Heart left ventricle (tissue), 16 donors: ENCODE measurements at places on chromosomes 1 and 21.

DNA sequence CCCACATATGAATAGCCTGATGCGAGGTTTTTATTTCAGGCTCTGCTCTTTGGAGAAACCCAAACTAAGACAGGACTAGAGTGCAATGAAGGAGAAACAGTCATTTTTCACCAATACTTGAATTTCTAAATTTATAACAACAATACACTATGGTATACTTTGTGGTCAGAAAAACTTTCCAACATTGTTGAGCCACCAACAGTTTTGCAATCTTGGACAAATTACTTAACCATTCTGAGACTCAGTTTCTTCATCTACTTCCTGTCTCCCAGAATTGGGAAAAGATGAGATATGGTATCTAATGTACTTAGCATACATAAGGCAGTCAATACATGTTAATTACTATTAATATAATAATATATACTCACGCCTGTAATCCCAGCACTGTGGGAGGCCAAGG lies 519.8 kb upstream of the PLXNA2 start:
- no peak for DNase-seq
- H3K27ac ChIP-seq, result no peak overlapping the region
- no peak overlapping the region for H3K4me3 ChIP-seq
- H3K4me1 ChIP-seq, result no peaks in the 10 kb centered on the region
- no peaks in the 10 kb centered on the region for H3K36me3 ChIP-seq

- no peak for DNase-seq
- peak overlapping the region; percentile 18 for H3K4me3 ChIP-seq
- no peak overlapping the region for H3K27ac ChIP-seq
- H3K4me1 ChIP-seq, result peaks cover 2% of the 10 kb centered on the region
Measured at GRCh38 chr1:34166191-34166624, 1.2 kb upstream of the CSMD2 start.

GRCh38 chr1:70440642-70441391 lies 29.7 kb downstream of the CTH start:
- peaks cover 3% of the 10 kb centered on the region for H3K4me1 ChIP-seq
- no peak overlapping the region for H3K4me3 ChIP-seq
- H3K27me3 ChIP-seq, result no peaks in the 10 kb centered on the region
- no peak overlapping the region for H3K27ac ChIP-seq
- no peaks in the 10 kb centered on the region for H3K36me3 ChIP-seq

- H3K4me1 ChIP-seq, result peaks cover 25% of the 10 kb centered on the region
- H3K27ac ChIP-seq, result peak overlapping the region; percentile 95
- no peaks in the 10 kb centered on the region for H3K27me3 ChIP-seq
- no peak for DNase-seq
- H3K36me3 ChIP-seq, result no peaks in the 10 kb centered on the region
Measured at GRCh38 chr1:17567582-17567981, 28.1 kb downstream of the ARHGEF10L start.

- H3K27me3 ChIP-seq, result no peaks in the 10 kb centered on the region
- no peaks in the 10 kb centered on the region for H3K36me3 ChIP-seq
- H3K27ac ChIP-seq, result peak overlapping the region; percentile 93
- no peak for DNase-seq
- no peak overlapping the region for H3K4me3 ChIP-seq
Measured at GRCh38 chr1:27505420-27505680, 15.4 kb upstream of the WASF2 start.

DNA sequence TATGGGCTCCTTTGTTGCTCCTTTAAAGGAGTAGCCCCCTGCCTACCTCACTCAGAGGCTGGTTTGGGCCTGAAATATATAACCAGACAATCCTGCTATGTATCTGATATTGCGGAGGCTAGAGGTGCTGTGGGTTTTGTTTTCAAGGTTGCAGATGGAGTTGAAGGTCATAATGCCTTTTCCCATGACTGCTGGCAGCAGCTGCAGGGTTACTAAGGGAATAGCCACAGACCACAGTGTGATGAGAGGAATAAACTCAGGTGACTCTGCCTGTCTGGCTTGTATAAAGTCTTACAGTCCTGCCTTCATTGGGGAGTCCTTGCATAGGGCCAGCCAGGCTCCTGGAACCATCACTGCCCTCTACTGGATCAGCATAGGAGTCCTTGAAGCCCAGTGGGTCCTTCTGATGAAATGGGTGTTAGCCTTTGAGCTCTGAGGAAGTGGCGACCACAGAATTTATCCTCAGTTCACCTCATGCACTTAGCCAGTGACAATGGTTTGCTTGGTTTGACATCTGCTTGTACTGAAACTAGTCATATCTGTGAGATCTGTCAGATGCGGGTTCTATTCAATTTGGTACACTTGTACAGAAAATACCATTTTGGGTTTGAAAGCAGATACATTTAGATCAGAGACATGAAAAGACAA lies 174.4 kb upstream of the HMCN1 start:
- no peaks in the 10 kb centered on the region for H3K27me3 ChIP-seq
- no peak overlapping the region for H3K27ac ChIP-seq
- H3K36me3 ChIP-seq, result no peaks in the 10 kb centered on the region

DNA sequence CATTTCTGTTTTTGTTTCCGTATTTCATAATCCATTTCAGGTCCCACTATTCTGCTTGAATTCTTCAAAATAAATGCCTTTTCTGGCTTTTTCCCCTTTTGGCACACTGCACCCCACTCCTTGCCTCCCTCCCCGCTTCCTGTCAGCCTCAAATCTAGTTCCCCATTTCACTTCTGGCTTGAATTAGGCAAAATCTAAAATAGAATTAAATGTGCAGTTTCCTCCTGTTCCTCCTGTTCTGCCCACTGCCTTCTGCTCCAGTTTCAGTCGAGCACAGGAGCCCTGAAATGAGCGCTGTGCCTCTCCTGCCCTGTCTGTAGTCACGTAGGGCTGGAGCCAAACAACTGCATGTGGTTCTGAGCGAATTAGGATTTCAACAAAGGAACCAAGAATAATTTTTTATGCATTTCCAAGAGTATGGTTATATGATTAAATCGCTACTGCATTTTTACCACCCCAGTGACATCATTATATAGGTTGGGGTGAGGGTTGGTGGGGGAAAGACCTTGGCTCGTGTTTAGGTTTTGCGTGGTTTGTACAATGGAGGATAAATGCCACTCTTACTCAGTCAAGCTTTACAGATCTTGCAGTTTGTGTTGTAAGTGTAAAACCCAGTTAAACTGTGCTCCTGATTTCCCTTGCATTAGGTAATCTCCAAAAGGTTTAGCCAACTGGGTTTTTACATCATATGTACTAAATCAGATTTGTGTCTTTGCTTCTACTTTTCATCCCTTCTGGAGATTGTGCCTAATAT lies 114.9 kb downstream of the VPS13D start:
- peaks cover 83% of the 10 kb centered on the region for H3K4me1 ChIP-seq
- H3K36me3 ChIP-seq, result peaks cover 16% of the 10 kb centered on the region
- peak overlapping the region; percentile 15 for H3K27ac ChIP-seq
- no peak for DNase-seq

- H3K4me1 ChIP-seq, result no peaks in the 10 kb centered on the region
- peak overlapping the region; percentile 65 for H3K27ac ChIP-seq
- H3K36me3 ChIP-seq, result no peaks in the 10 kb centered on the region
- no peaks in the 10 kb centered on the region for H3K27me3 ChIP-seq
- H3K4me3 ChIP-seq, result no peak overlapping the region
- DNase-seq, result no peak
Measured at GRCh38 chr1:66207484-66207883, 326.5 kb upstream of the SGIP1 start.

DNA sequence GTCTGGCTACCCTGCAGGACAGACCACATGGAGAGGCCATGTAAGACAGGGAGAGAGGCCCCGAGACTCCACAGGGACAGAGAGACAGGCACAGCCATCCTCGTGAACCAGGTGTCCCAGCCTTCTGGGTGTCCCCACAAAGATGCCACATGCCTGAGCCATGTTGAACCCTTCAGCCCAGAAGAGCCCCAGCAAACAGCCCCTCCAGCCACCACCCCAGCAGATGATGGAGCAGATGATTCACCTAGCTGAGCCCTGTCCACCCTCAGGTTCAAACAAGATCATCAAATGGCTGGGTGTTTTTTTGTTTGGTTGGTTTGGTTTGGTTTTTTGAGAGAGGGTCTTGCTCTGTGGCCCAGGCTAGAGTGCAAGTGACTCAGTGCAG lies 78.7 kb downstream of the DHRS3 start:
- DNase-seq, result no peak
- no peaks in the 10 kb centered on the region for H3K36me3 ChIP-seq
- H3K27ac ChIP-seq, result no peak overlapping the region
- H3K4me1 ChIP-seq, result no peaks in the 10 kb centered on the region
- H3K4me3 ChIP-seq, result no peak overlapping the region

DNA sequence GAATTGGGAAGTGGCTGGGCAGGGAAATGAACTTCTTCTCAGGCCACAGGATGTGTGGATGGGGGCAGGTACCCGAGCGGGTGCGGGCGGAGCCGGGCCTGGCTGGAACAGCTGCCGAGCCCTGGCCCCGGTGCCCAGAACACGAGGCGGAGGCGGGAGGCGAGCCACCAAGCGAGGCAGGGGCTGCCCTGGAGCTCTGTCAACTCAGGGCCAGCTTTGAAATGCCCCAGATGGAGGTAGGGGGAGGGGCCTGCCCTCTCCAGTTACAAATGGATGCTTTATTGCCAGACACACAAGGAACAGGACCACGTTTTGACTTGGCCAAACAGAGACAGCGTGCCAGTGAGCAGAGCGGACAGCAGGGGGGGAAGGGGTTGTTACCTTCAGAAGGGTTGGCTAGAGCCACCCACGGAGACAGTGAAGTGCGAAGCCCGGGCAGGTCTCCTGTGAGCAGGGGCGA lies 240.4 kb downstream of the SDCCAG8 start:
- H3K4me1 ChIP-seq, result no peaks in the 10 kb centered on the region
- no peak overlapping the region for H3K4me3 ChIP-seq
- H3K27me3 ChIP-seq, result no peaks in the 10 kb centered on the region
- no peak for DNase-seq
- peak overlapping the region; percentile 66 for H3K27ac ChIP-seq

DNA sequence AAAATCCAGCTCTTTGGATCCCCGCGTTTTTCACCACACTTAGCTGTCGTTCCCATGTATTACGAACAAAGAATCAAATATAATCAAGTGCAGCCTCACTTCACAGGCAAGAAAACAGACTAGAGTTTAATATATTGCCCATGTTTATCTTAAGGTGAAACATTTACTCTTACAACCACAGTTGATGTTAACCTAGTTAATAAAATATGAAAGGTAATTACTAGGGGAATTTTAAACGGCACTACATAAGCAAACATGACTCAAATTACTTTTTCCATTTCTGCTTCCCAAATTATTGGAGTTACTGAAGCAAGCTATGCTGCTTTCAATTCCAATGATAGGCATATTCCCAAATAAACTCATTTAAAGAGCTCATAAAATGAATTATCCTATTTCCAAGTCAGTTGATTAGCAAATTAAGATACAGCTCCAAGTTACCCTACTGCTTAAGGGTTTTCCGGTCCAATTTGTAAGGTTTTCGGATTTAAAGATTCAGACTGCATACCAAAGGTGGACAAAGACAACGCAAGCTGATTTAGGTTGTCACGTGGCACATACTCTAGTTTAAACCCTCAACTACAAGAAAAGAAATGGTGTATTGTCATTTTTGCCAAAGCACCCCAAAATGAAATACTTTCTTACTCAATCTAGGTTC lies 5.9 kb downstream of the COX20 start:
- no peaks in the 10 kb centered on the region for H3K4me1 ChIP-seq
- H3K4me3 ChIP-seq, result no peak overlapping the region
- no peak overlapping the region for H3K27ac ChIP-seq
- H3K27me3 ChIP-seq, result no peaks in the 10 kb centered on the region

- DNase-seq, result no peak
- peaks cover 31% of the 10 kb centered on the region for H3K36me3 ChIP-seq
- no peak overlapping the region for H3K4me3 ChIP-seq
- no peak overlapping the region for H3K27ac ChIP-seq
Measured at GRCh38 chr1:42700006-42700405, 17.8 kb downstream of the YBX1 start.

DNA sequence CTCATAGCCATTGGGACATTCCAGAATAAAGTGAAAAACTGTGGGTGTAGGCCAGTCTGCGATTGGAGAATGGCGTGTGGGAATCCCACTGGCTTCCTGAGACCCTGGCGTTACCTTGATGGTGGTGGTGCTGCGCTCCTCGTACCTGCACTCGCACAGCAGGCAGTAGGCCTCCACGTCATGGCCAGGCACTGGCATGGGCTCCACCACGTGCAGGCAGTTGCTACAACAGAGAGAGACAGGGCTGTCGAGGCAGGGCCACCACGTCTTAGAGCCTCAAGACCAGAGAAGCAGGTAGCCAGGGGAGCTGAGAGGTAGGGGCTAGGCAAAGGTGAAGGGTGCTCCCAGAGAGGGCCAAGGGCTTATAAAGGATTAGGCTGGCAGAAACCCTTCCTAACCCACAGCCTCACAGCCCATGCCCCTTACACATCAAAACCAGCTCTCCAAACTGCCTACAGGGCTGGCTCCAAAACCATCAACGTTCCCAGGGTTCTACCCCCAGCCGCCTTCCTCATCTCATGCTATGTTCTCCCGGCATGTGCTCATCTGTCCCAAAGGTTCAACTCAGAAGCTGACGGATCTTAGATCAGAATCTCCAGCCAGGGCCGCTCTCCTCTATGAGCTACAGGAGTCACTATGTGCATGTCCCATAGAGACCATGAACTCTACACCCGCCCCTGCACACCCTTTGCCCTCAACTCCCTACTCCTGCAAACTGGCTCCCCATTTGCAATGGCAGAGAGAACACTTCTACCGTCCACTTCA lies 7.5 kb downstream of the TMEM9 start:
- H3K27ac ChIP-seq, result no peak overlapping the region
- no peak for DNase-seq
- no peak overlapping the region for H3K4me3 ChIP-seq
- no peaks in the 10 kb centered on the region for H3K4me1 ChIP-seq
- H3K36me3 ChIP-seq, result peaks cover 91% of the 10 kb centered on the region
- H3K27me3 ChIP-seq, result no peaks in the 10 kb centered on the region

- no peak for DNase-seq
- peaks cover 7% of the 10 kb centered on the region for H3K27me3 ChIP-seq
- peak overlapping the region; percentile 98 for H3K27ac ChIP-seq
- peak overlapping the region; percentile 39 for H3K4me3 ChIP-seq
- no peaks in the 10 kb centered on the region for H3K36me3 ChIP-seq
- H3K4me1 ChIP-seq, result peaks cover 50% of the 10 kb centered on the region
Measured at GRCh38 chr1:24109686-24110475, 2.1 kb downstream of the MYOM3 start.

- H3K4me1 ChIP-seq, result no peaks in the 10 kb centered on the region
- H3K4me3 ChIP-seq, result no peak overlapping the region
- DNase-seq, result no peak
- no peaks in the 10 kb centered on the region for H3K27me3 ChIP-seq
Measured at GRCh38 chr1:109201123-109201703, 12.5 kb upstream of the SARS1 start.

GRCh38 chr1:91806181-91806768 lies 79.7 kb downstream of the TGFBR3 start:
- H3K27me3 ChIP-seq, result no peaks in the 10 kb centered on the region
- no peaks in the 10 kb centered on the region for H3K36me3 ChIP-seq
- no peak overlapping the region for H3K4me3 ChIP-seq
- no peak overlapping the region for H3K27ac ChIP-seq

DNA sequence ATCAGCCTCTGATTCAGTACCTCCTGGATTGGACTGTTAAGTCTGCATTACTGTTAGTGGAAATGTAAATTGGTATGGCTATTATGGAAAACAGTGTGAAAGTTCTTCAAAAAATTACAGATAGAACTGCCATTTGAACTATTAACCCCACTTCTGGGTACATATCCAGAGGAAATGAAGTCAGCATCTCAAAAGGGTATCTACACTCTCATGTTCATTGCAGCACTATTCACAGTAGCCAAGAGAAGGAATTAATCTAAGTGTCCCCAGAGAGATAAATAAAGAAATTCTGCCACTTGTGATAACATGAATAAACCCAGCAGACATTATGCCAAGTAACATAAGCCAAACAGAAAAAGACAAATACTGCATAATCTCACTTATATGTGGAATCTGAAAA lies 676.0 kb downstream of the PLA2G4A start:
- H3K27me3 ChIP-seq, result no peaks in the 10 kb centered on the region
- H3K27ac ChIP-seq, result no peak overlapping the region
- no peak for DNase-seq
- H3K36me3 ChIP-seq, result no peaks in the 10 kb centered on the region
